ENCODE measurements at places on chromosomes 13 and 19.
A peak's percentile ranks its signal among the peaks of the same experiment; 100 is the strongest.

GRCh38 chr13:89610881-89611280 lies 1736.6 kb upstream of the MIR17HG start:
- DNase-seq = no peak

GRCh38 chr13:99496184-99497142 lies 4.8 kb upstream of the TM9SF2 start:
- DNase-seq = peak; percentile 75

DNA sequence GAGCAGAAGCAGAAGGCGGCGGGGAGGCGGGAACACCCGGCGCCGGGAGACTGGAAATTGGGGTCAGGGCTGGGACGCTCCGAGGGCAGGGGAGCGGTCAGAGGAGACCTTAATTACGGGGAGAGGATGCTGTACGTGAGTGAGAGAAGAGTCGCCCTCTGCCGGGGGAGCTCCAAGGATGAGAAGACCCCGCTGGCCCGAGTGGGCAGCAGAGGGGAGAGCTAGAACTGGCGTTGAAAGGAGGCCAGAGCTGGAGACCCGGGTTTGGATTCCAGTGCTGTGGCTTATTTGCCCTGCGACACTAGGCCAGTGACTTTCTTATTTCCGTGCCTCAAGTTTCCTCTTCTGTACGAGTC lies 536 bp downstream of the FAM32A start:
- peak; percentile 64 for DNase-seq

GRCh38 chr19:8367327-8368001 lies 3.5 kb downstream of the ANGPTL4 start:
- no peak for DNase-seq

DNA sequence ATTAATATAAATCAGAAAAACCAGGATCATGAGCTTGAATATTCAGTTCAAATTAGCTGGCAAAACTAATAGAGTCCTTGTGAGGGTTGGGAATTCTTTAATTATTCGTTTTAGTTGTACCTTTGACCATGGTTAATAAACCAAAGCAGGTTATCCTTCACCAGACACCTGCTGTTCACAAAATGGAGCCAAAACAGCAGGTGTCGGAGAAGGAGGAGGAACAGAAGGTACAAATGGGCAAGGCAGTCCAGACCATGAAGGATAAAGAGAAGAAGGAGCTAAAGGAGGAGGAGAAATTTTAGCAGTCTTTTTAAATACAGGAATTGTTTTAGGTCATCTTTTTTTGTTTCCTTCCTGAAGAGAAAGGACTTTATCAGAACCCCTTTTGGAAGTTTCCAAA lies 106.1 kb downstream of the NHLRC3 start:
- no peak for DNase-seq

GRCh38 chr19:46742926-46743480 lies 2.9 kb upstream of the FKRP start:
- no peak for DNase-seq

DNA sequence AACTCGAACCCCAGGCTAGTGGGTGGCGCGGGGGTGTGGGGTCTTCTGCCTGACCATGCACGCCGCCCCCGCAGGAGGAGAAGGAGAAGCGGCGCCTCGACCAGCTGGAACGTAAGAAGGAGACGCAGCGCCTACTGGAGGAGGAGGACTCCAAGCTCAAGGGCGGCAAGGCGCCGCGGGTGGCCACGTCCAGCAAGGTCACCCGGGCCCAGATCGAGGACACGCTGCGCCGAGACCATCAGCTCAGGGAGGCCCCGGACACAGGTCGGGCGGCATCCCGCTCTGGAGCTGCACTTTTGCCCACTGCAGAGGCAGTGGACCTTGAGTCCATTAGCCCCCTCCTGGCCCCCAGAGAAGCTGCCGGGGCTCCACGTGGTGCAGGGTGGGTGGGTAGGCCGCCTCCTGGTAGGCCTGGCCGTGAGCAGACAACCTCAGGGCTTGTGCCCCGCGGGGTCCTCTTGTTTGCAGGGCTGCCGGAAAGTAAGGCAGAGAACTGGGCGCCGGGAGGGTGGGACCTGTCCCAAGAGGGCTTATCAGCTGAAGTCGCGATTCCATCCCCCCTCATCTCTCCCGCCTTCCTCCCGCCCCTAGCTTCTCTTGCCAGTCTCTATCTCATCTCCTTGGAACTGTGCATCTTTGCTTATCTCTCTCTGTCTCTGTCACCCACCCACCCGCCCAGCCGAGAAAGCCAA lies 9.9 kb downstream of the CCDC124 start:
- DNase-seq = peak; percentile 17

GRCh38 chr19:2549701-2550191 lies 73.8 kb downstream of the GADD45B start:
- no peak for DNase-seq

- no peak for DNase-seq
Measured at GRCh38 chr19:11555246-11555645, 3.8 kb downstream of the ELOF1 start.

- DNase-seq = peak; percentile 93
Measured at GRCh38 chr19:488505-489417, 7.5 kb upstream of the MADCAM1 start.

DNA sequence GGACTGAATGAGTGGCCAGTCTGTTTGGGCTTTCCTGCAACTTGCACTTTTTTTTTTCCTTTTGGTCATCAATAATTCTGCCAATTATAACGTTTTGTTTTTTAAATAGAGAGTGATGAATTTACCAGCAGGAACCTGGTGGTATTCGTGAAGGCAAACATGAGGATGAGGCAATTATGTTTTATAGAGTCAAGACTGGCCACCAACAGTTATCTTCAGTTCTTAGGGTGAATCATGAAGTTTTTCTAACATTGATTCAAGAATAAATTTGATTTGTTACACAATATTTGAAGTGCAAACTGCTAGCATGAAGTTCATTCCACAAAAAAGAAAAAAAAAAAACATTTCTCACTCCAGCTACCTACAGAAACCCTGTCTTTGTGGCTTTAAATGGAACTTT lies 244.5 kb downstream of the SPRY2 start:
- no peak for DNase-seq

GRCh38 chr19:49335784-49336481 lies 727 bp downstream of the CD37 start:
- DNase-seq = no peak

DNA sequence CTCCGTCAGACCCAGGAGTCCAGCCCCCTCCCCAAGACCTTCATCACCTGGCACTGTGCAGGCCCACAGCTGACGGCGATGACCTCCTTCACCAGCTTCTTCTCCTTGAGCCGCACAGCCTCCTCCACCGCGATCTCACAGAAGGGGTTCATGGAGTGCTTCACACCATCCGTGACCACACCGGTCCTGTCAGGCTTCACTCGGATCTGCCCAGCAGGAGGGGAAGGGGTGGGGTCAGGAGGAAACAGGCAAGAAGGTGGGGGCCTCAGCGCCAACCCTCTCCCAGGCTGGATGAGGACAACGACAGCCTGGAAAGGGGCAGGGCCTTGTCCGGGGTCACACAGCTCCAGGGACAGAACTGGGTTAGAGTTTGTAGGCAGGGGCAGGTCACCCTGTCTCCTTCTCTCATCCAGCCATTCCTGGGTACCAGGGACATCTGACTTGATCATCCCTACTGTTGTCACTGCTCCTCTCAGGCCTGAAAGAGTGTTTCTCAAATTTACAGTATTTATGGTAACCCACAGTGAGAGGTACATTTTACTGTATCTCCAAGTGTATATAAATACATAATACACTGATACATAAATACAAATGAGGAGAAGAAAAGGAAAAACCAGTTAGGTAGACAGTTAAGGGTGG lies 12.0 kb downstream of the ETFB start:
- DNase-seq = no peak

GRCh38 chr19:51771376-51772130 lies 10.6 kb downstream of the FPR2 start:
- no peak for DNase-seq

GRCh38 chr19:50002386-50002960 lies 22.7 kb downstream of the VRK3 start:
- no peak for DNase-seq

GRCh38 chr13:20401931-20402856 lies 123.5 kb downstream of the CRYL1 start:
- DNase-seq = no peak

GRCh38 chr13:23871616-23872220 lies 17.5 kb downstream of the MIPEP start:
- peak; percentile 44 for DNase-seq

GRCh38 chr13:112073245-112074138 lies 6.5 kb downstream of the SOX1 start:
- DNase-seq = no peak

DNA sequence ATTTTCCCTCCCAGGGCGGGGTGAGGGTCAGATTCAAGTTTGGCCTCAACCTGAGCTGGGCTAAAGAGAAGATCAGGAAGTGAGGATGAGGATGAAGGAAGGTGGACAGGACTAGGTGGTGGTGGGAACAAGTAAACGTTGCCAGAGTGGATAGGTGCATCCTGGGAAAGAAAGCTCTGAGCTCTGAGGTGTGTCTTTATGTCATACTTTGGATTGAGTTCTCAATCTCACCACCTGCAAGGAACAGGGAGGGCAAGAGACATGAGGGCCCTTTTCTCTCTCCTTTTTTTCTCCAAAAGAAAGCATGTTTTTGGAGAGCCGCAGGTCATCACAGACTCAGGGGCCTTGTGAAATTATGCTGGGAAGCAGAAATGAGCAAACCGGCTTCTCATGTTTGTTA lies 38.2 kb upstream of the IGFL1 start:
- DNase-seq = no peak

GRCh38 chr13:74569251-74569650 lies 435.0 kb upstream of the KLF12 start:
- no peak for DNase-seq
